ENCODE measurements at places on chromosomes 3 and 15.
A peak's percentile ranks its signal among the peaks of the same experiment; 100 is the strongest.

DNA sequence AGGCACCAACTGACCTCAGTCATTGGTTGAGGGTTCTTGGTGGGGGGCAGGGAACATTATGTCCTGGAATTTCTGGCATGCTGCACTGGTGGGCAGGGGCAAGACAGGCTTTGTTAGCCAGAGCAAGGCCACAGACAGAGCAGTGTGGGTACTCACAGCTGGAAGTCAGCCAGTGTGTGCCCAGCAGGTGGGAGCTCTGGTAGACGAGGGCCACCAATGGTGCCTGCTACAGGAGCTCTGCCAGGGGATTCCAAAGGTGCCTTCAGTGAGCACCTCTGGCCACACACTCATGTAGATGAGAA, 31.3 kb downstream of the CYP8B1 start:
- no peak for DNase-seq

GRCh38 chr3:50737193-50737905, 62.6 kb downstream of the DOCK3 start:
- DNase-seq: no peak

DNA sequence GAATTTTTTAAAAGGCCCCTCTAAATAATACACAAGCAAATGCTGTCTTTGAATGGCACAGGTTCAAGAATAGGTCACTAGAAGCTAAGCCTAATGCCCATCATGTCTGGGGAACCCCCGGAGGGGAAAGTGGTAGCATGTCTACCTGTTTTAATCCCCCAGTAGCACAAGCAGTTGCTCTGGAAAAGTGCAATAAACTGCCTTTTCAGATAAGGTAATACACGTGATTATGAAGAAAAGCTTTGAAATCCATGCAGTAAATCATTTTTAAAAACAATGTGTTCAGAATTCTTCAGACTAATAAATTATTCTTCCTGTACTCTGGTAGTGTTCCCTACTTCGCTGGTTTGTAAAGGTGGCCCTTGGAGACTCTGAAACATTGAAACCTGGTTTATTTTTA, 922.2 kb downstream of the ROBO1 start:
- DNase-seq: no peak

DNA sequence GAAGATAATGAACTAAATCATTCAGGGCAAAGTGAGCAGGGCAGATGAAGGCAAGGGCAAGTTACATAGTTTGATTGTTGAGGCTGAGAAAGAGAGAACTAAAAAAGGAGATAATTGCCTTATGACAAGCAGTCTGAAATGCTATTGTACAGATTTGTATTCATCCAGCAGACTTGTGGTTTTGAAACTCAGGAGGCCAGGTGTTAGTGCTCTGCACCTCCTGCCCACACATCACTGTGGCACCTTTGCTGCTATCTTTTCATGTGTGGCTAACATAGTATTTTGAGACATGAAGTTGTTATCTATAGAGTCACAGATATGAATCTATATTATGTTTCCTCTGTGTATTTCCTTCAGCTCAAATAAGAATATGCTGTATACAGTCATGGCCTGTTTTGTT, 24.3 kb upstream of the SUCLG2 start:
- no peak for DNase-seq

DNA sequence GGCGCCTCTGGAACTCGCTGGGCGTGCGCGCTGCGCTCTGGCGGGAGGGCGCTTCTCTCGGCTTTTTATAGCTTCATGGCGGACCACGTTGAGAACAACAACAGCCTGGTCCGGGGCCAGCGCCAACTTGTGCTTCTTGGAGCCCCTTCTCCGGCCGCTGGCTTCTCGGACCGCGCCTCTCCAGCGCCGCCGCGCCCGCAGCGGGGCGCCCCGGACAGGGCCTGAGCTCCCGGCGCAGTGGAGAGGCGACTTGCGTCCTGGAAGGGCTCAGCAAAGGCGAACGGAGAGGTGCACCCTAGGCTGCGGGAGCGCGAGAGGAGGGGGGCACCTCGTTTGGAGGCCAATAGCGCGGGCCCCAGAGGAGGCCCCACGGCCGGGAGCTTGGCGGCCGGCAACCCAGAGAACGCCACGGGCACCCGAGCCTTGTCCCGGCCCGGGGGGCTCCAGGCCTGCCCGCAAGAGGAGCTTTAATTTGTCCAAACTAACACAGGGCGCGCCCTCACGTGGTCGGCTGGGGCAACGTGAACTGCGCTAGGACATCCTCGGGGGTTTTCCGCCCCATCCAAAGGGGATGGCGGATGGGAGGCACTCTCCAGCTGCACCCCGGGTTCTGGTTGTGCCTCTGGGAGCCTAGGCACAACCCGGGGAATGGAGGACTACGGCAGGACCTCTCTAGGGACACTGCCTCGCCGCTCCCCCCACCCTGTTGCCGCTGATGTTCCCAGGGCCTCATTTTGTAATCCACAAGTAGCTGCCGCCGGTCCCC, 37.8 kb downstream of the HMCES start:
- peak; percentile 91 for DNase-seq

GRCh38 chr3:52109611-52110301, 44.5 kb downstream of the POC1A start:
- no peak for DNase-seq

DNA sequence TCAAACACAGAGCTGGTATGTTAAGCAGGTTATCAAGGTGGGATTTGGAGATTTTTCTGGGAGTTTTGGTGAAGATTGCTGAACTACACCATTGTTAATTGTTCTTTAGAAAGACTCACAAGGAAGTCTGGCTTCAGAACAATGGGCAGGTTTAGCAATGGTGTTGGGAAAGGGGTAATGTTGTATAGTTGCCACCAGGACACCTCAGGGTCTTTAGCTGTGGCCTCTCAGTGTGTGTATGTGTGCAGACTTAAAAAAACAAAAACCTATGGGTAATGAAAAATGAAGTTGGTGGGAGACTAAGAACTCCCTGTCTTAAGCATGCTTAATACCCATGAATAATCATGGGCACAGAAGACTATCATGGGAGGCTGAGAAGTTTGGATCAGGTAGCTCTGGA, 91.7 kb downstream of the MCTP2 start:
- DNase-seq: no peak

GRCh38 chr3:38205472-38205805, 40.1 kb downstream of the OXSR1 start:
- no peak for DNase-seq

All from endothelial cell (in vitro differentiated cells).